Stimulated activated CD8-positive, alpha-beta memory T cell treated with anti-CD3 and anti-CD28 coated beads, Interleukin-15, amount 100 ng/mL, for 24 hours (primary cell): ENCODE measurements at places on chromosomes 11 and 22.

- DNase-seq: no peak
Observed at GRCh38 chr11:131568318-131568717, 197.9 kb downstream of the NTM start.

DNA sequence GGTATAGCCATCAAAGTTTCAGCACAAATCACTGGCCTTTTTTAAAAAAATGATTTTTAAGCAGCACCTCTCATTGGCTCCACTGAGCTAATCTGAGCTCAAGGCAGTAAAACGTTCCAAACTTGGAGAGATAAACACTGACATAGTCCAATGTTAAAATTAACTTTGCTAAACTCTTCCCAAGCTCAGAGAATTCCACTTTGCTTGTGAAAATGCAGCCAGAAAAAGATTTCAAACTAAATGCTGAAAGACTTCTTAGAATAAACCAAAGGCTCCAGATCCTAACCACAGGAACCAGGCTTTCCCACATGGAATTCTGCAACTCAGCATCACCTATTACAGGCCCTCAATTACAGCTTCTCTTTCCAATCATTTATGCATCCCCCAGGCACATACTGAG lies 84.7 kb upstream of the GDPD4 start:
- DNase-seq: no peak

DNA sequence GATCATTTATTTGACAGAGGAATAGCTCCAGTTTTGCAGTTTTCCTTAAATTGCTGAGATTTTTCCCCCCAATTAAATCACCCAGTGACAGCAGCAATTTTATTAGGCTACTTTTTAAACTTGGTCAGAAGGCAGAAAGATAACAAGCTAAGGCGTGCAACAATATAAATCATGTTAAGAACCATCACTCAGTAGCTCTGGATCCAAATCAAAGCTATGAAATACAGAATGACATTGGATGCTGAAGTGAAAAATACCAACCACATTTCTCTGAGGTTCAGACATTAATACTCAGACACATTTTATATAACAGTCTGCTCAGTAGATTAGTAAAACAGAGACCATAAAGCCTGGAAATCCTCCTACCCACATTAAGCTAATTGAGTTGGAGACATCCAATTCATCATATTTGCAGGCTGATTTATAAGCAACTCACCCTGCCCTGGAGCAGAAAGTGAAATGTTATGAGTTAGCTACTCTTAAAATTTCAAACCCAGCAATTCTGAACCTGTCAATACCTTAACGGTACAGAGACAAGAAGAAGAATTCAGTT lies 1108.4 kb downstream of the DLG2 start:
- no peak for DNase-seq

GRCh38 chr22:24026733-24027132 lies 15.6 kb downstream of the CABIN1 start:
- DNase-seq: no peak

DNA sequence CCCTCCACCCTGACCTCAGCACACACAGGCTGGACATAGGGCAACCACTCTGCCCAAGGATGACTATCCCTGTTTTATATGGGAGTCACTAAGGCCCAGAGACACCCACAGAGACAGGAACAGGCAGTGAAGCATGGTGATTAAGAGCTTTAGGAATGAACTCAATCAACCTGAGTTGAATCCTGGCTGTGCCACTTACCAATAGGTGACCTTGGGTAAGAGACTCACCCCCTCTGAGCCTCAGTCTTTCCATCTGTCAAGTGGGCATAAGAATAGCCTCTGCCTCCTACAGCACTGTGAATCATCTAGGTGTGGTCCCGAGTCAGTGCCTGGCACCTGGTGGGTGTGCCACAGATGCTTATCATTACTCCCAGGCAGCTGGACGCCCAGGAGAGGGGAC lies 6.8 kb downstream of the CRYBB1 start:
- no peak for DNase-seq

- no peak for DNase-seq
Observed at GRCh38 chr11:3933165-3933628, 77.7 kb downstream of the STIM1 start.

- no peak for DNase-seq
Observed at GRCh38 chr11:67030976-67031375, 8.0 kb downstream of the SYT12 start.

DNA sequence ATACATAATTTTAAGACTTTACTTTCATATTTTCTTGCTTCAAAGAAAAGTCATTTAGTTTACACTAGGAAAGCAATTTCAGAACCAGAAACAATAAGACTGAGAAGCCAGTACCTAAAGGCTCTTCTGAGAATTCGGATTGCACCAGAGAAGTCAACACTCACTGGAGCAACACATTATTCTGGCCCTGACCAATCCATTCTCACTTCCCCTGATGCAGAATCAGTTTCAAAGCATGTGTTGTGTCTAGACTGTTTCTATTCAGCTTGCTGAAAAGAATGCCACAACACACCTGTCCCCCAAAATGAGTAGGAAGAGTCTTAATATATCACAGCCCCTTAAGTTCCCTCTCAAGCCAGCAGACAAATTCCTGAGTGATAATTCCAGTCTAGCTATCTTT lies 1074.3 kb upstream of the TENM4 start:
- no peak for DNase-seq

DNA sequence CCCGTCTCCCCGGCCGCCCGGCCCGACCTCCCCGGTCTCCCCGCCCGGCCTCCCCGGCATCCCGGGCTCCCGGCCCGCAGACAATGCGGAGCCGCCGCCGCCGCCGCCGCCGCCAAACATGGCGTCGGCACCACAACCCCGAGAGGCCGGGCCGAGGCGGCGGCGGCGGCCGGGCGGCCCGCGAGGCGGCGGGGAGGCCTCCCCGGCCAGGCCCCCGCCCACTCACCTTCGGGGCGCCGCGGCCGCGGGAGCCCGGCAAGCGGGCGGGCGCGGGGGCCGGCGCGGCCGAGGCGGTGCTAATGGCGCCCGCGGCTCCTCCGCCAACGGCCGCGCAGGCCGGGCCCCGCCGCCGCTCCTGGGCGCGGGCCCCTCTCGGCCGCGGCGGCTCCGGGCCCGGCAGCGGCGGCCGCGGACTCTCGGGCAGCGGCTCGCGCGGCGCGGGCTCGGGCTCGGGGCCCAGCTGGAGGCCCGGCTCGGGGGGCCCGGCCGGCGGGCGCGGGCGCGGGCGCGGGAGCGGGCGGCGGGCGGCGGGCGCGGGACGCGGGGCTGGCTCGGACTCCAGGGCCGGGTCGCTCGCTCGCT lies 311 bp downstream of the BRD1 start:
- no peak for DNase-seq

DNA sequence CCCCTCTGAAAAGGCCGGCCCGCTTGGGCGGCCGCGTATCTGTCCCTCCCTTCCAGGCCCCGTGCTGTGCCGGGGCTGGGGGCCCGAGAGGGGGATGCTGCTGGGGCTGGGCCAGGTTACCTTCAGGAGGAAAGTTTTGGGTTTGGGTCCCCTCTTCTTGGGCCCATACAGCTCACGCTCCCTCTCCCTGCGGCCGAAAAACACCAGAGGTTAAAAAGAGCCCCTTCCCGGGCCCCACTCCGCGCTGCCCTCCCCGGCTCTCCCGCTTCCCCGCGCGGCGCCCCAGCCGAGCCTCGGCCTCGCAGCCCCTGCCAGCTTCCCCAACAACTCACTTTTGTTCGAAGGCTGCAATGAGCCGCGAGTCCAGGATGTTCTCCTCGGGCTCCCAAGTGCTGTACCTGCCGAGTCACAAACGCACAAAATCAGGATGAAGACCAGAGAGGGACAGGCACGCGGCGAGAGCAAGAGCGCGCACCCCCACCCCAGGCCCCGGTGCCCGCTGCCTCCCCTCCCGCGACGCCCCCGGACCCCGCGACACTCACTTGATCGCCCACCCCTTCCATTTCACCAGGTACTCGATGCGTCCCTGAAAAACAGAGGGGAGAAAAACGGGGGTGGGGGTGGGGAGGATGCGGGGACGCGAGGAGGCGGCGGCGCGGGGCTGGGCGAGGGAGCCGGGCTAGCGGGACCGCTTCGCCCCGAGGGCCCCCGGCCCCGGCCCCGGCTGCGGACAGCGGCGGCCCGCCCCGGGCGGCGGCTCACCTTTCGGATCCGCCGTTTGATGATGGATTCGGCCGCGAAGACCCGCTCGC lies 450 bp downstream of the CBX6 start:
- DNase-seq: no peak

DNA sequence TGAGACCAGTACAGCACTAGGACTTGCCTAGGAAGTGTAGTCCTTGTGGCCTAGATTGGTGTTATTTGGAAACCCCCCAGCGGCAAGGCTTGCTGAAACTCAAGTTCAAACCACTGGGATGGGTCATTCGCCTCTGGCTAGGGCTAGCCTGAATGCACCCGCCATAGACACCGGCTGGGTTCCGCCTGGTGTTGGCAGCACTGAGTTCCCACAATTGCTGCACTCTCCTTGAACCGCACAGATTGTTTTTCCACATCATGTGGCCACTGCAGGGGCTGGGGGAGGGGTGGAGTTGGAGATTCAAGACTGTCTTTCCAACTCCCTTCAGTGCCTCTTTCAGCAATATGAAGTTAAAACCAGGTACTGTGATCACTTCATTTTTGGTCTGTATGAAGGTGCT lies 43.1 kb downstream of the CCDC73 start:
- DNase-seq: no peak

GRCh38 chr11:22471385-22471784 lies 133.2 kb downstream of the SLC17A6 start:
- no peak for DNase-seq

- DNase-seq: peak; percentile 53
Observed at GRCh38 chr22:35023692-35024363, 42.1 kb upstream of the ISX start.

DNA sequence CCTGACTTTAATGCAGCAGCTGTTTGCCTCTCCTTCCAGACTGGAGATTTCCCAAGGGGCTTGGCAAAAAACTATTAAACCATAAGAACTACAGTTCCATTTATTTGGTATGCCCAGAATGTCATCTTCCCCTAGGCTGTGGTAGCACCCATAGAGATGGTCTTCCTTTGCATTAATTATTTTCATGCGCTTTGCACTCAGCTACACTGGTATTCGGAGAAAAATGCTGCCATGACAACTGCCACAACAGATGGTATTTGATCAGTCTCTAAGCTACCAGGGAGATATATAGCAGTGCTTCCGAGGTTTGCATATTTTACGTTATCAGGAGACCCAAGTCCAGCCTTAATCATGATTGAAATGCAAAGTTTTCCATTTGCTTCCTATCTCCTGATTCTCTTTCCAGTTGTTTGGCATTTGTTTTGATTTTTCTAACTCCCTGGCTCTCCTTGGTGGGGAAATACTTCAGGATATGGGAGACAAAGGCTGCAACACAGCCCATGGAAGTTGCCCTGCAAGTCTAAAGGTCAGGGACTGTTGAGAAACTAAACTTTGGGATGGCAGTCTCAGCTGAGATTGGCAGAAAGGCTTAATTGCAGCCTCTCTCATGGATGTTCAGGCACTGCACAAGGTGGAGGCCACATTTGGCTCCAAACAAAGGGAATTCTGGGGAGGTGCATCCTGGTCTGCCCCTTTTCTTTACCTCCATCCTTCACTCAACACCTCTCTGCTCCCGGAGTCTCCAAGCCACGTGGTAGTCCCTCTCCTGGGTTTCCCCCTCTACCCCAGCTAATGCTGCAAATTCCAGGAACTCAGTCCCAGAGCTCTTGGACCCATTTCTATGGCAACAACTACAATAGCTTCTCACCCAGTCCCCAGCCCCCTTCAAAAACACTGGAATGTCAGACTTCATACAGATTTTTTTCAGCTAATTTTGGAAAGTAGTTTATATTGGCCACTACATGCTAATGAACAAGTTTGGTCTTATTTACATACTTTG lies 151.8 kb downstream of the NAV2 start:
- DNase-seq: no peak

GRCh38 chr11:2378527-2379210 lies 1.6 kb downstream of the CD81 start:
- no peak for DNase-seq

DNA sequence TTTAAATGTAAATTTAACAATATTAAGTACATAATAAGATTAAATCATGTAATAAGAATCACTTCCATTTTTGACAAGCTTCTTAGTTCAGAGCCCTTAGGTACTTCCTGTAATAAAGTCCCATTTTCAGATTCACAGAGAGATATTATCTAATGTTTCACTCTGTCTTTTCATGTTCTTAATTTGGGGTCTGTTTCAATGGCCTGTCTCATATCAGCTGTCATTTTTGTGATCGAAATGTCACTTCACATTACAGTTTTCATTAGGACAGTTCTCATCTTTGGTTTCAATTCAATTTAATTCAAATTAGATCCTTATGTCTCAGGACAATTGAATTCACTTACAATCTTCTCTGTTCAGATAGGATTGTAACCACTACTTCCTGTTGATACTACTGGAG lies 22.6 kb upstream of the OLFML1 start:
- DNase-seq: no peak

DNA sequence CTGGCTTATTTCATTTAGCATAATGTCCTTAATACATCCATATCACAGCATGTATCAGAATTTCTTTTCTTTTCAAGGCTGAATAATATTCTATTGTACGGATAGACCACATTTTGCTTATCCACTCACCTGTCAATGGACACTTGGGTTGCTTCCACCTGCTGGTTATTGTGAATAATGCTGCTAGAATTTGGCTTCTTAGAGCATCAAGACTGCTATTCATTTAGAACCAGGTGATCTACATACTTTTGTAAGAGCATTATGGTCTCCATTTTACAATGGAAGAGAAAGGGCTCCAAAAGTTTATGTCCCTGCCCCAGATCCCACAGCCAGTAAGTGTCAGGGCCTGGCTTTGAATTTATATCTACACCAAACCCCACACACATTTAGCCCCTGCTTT lies 100.7 kb upstream of the CD82 start:
- DNase-seq: no peak

GRCh38 chr22:18987765-18988164 lies 51.7 kb upstream of the PRODH start:
- no peak for DNase-seq

- DNase-seq: no peak
Observed at GRCh38 chr11:129259931-129260348, 67.8 kb upstream of the ARHGAP32 start.

GRCh38 chr11:65646288-65646957 lies 8.5 kb downstream of the SIPA1 start:
- no peak for DNase-seq

DNA sequence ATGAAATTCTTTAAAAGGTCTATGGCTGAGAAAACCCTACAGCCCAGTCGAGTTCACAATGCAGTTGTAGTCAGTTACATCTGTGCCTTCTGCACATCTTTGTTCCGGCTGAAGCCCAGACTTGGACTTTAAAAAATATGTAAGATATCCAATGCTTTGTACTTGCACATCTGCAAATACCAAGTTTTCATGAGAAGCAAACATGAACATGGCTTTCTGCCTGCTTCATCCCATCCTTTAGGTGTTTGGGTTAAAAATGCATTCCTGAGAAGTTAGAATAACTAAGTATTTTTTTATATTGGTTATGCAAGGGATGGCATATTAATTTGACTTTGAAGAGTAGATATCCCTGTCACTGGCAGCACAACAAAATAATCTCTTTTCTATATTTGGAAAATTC lies 528.4 kb downstream of the METTL15 start:
- no peak for DNase-seq

DNA sequence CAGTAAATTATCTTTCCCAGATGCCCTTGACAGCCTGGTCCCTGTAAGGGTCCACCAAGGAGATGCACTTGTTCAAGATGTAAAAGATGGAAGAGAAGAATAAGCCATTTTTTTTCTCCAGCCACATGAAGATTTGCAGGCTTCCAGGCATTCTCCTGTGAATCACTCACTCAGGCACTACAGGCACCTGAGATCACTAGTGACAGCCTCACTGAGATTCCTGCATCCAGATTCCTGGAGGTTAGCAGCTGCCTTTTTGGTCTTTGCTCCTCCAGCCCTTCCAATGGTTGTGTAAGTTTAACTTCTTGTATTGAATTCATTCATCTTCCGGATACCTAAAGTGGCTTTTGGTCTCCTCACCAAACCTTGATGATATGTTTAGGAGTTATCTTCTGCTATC lies 630.2 kb upstream of the CADM1 start:
- DNase-seq: no peak
